Foreskin melanocyte (primary cell): ENCODE measurements at places on chromosomes 3 and 15.

- no peak for DNase-seq
Observed at GRCh38 chr3:119630128-119630879, 30.1 kb downstream of the POPDC2 start.

- DNase-seq, result no peak
Observed at GRCh38 chr3:14042680-14043079, 82.0 kb downstream of the CHCHD4 start.

GRCh38 chr15:75069301-75069925 lies 46.0 kb downstream of the PPCDC start:
- DNase-seq, result no peak

GRCh38 chr15:22891426-22892210 lies 53.2 kb downstream of the NIPA2 start:
- DNase-seq, result no peak

DNA sequence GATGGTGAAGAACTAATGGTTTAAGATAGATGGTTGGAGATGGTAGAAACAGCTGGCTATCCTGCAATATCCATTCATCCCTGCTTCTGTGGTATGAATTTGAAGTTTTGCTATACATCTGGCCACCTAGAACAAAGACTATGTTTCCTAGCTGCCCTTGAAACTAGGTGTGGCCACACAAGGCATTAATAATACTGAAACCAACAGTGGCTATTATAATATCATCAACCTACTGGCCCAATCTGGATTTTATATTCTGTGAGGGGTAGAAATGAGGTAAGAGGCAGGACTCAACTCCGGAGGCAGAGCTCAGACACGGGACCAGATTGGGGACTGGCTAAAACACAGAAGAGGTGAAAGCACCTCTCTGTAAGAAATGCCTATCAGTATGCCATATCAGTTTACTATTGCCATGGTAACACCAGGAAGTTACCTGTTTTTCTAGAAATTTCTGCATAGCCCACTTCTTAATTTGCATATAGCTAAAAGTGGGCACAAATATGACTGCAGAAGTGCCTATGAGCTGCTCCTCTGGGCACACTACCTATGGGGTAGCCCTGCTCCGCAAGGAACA lies 8.4 kb downstream of the IFT80 start:
- DNase-seq, result no peak

GRCh38 chr3:175601521-175601920 lies 742.4 kb downstream of the NAALADL2 start:
- peak; percentile 35 for DNase-seq

DNA sequence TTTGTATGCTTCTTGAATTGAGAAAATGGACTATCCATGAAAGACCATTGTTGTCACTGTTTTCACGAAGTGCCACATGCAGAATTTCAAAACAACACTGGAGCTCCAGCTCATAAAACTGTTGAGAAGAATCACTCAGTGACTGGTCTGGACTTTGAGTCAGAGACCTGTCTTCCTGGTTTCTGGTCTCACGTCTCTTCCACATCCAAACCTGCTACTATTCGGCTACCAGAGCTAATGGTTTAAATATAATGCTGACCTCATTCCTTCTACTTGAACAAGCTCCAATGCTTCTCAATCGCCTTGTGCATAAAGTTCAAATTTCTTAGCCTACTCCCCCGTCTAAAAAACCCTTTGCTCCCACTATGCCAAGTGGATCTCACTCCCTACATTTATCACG lies 227.9 kb upstream of the NR2F2 start:
- no peak for DNase-seq

GRCh38 chr3:4163011-4163410 lies 140.2 kb upstream of the SETMAR start:
- no peak for DNase-seq

GRCh38 chr3:13098192-13098988 lies 25.2 kb upstream of the IQSEC1 start:
- DNase-seq, result no peak

DNA sequence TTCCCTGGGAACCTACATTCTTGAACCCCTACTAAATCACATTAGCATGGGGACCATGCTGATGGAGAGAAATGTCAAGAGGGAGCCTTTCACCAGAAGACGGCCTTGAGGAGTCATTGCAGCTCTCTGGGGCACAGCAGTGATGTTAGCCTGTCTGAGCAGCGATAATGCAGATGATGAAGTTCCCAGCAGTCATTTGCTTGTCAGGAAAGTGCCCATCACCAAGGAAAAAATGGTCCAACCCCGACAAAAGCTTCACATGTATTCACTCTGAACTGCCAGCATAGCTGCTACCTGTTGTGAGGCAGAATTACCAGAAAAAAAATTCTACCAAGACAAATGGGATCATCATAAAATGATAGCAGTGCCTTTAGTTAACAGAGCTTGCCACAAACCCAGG lies 238.4 kb upstream of the UMPS start:
- no peak for DNase-seq

- DNase-seq, result no peak
Observed at GRCh38 chr3:139317660-139318430, 26.0 kb upstream of the MRPS22 start.

DNA sequence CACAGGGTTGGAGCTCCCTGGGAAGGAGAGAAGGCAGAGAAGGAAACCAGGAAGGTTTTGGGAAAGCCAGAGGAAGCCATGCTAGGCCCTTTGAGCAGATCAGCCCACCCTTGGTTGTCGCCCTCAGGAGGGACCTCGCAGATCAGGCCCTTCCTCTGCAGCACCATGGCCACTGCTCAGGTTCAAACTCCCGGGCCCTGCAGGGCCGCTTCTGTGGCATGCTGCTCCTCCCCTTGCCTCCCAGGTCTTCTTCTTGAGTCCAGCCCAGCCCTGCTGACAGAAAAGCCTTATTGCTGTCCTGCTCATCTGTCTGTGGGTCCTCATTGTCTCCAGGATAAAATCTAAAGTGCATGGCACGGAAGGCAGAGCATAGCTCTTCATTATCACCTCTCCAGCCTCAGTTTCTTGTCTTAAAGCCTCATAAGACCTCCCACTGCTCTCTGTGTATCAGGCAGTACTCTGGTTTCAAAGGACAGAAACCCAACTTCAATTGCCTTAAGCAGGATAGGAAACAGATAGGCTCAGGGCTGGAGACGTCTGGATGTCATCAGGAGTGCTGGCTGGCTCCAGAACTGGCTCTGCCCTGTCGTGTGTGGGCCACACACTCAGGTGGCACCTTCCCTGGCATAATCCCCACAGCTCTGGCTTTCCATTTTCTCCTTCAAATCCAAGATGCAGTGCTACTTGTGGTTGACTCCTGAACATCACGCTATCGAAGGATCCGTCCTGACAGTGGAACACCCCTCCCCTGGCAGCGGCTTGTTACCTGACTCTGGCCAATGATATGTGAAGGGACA lies 118.5 kb downstream of the EEFSEC start:
- DNase-seq, result no peak

GRCh38 chr3:29335438-29335837 lies 54.6 kb downstream of the RBMS3 start:
- peak; percentile 77 for DNase-seq

- no peak for DNase-seq
Observed at GRCh38 chr3:41846850-41847249, 115.1 kb downstream of the ULK4 start.

DNA sequence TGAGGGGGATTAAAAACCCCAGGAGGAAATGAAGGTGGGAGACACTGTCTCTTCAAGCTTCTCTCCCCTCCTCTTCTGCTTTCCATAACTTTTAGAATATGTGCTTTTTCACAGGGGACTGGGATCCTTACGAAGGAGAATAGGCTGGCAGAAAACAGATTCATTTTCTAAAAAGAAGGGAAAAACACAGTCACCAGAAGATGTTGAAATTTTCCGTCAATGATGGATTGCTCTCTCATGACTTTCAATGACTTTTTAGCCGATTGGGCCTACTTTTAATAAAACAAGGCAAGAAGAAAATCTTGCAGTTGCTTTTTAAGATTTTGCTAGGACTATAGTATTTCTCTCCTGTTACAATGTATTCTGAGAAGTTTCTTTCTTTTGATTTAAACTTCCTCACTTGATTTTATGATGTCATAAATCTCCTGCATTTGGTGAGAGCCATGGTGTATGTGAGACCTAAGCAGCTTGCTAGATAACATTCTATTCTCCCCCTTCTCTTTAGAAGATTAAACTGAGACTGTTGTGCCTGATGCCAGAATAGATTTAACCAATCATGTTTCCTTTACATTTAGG lies 241.2 kb downstream of the FEZF2 start:
- DNase-seq, result no peak

DNA sequence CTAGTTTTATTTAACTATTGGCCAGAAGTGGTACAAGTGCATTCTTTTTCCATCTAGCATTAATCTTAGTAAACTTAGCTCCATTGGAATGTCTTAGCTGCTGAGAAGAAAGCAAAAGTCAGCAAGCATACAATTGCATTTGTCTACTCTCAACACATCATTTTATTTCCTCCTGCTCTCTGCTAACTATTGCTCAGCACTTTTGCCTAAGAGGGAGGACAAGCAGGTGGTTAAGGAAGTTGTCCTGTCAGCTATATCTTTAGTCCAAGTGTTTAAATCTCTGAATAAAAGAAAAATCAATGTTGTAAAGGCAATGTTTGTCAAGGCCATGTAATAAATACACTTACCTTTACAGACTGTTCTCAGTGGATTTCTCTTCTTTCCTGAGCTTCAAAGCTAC lies 51.0 kb downstream of the FHIT start:
- DNase-seq, result no peak

- DNase-seq, result peak; percentile 74
Observed at GRCh38 chr3:78757731-78758130, 1010.1 kb downstream of the ROBO1 start.

- no peak for DNase-seq
Observed at GRCh38 chr3:7410782-7411181, 549.9 kb downstream of the GRM7 start.

DNA sequence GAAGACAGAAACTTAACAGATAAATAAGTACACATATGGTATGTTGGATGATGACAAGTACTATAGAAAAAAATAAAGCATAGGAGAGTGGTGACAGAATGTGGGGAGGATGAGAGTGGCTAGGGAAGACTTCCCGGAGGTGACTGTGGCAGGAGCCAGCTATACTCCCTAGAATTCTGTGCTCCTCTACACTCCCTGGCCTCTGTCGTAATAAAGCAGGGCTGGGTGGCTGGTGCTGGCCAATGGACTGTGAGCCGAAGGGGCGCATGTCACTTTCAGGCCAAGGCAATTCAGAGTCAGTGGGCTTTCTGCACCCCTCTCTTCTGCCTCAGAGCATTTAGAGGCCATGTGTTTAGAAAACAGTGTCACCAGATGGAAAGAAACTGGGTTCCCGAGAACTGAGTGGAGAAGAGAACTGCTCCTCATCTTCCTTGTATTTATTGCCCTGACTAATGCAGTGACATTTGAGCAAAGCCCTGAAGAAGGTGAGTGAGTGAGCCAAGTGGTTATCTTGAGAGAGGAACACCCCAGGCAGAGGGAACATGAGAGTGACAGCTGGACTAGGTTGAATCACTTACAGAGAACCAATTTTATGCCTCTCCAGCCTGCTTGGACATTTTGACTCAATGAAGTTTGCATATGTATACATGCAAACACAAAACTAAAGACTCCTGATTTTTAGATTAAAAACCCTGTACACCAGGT lies 5.2 kb upstream of the VPS8 start:
- no peak for DNase-seq

- no peak for DNase-seq
Observed at GRCh38 chr3:132009241-132009640, 25.6 kb downstream of the CPNE4 start.

DNA sequence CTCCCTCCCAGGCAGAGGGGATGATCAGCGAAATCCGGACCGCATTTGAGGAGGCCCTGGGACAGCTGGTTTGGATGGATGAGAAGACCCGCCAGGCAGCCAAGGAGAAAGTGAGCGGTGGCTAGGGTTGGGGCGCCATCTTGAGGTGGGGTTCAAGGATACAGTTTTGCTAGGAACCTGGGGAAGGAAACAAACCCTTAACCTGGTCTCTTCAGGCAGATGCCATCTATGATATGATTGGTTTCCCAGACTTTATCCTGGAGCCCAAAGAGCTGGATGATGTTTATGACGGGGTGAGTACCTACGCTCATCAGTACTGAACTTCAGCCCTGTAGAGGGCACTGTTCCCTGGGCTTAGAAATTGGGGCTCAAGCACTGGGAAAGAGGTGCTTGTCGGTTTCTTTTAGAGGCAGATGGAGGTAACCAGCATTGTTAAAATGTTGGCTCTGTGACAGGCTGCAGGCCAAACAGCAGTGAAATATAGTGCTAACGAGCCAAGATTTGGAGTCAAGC lies 9.6 kb upstream of the PSMD2 start:
- peak; percentile 31 for DNase-seq

DNA sequence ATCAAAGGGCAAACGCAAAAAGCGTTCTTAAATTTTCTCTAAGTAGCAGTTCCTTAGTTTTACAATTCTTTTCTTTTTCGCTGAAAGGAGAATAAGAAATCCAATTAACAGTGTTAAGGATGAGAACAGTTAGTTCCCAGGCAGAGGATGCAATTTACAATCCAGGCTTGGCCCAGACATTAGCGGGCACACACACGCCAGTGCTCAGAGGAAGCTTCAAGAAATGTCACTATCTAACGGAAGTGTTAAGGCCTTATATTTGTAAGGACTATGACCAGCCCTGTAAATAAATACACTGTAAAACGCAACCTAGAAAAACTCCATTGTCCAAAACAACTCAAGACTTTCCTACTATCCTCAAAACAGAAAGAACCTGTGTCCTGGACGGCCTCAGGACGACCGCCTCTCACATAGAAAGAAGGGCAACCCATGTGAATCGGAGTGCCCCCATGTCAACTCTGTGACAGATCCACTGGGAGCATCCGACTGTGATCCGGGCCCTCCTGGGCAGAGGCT lies 1.3 kb downstream of the ACAP2 start:
- peak; percentile 45 for DNase-seq

- DNase-seq, result no peak
Observed at GRCh38 chr3:27216955-27217552, 152.1 kb downstream of the NEK10 start.

DNA sequence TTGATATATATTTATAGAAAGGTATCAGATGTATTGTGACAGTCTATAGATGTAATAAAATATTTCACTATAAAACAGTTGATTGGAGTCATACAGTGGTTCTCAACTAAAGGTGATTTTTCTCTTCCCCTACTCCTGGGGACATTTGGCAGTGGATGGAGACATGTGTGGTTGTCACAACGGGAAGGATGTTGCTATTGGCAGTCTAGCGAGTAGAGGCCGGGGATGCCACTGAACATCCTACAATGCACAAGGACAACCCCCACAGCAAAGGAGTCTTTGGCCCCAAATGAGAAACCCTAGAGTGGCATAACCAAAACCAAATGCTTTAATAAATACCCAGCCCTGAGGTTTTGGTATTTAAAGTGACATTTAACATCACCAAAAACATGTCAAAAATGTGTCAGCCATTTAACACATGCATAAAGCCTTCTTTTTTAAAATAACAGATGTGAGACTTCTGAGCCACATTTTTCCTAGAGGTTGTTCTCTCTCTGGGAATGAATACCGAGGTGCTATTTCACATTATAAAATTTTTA lies 367.5 kb downstream of the PTPRG start:
- no peak for DNase-seq
